ENCODE measurements at places on chromosomes 12 and 14.

DNA sequence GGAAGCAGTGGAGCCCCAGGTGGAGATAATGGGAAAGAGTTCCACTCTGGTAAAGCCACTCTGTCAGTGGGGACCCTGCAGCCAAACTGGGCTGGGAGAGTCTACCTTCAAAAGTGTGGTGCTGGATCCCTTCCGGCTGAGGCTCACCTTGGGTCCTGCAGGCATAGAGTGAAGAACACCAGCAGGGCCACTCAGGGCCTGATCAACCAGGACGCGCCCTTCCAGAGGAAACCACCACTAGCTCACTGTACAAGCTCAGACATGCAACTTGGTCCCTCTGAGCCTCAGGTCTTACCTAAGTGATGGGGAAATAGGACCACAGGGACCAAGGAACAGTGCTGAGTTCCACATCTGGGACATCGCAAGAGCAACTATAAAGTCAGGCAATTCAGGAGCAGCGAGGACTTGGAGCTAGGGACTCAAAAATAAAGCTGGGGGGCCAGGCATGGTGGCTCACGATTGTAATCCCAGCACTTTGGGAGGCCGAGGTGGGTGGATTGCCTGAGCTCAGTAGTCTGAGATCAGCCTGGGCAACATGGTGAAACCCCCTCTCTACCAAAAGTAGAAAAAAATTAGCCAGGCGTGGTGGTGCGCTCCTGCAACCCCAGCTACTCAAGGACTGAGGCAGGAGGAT is 5.9 kb upstream of the PRPH start:
- no peak for DNase-seq

- no peak for DNase-seq
These were observed 72.4 kb downstream of the IFT43 start for GRCh38 chr14:76057914-76058313.

- DNase-seq = no peak
These were observed 191.3 kb upstream of the AMIGO2 start for GRCh38 chr12:47270782-47271664.

DNA sequence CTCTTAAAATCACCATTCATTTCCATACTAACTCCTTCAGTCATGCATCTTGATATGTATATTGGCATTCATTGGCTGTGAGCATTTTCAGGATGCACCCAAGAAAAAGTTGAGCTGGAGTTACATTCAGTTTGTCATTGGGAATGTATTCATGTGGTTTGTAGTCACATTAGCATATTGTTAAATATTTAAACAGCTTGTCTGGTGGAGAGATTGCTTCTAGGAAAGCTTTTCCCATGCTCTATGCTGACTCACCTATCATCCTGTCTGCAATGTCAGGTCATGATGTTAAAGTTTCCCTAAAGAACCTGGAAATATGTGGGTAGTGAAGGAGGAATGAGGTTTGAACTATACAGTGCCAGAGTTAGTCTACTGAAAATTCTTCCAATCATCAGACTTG is 583.6 kb downstream of the GALC start:
- DNase-seq = no peak

Measured in CD4-positive, alpha-beta T cell treated with Interleukin-15 for 4 hours (primary cell).